ENCODE measurements at places on chromosomes 4 and X. TPM values are rescaled to one million over a fixed set of nuclear protein-coding genes. Genes with fewer than 3 reads are reported as not detected.

GRCh38 chr4:86934147-86934770 lies 552 bp upstream of the AFF1 start:
- peak overlapping the region; percentile 95 for H3K4me3 ChIP-seq
- no peaks in the 10 kb centered on the region for H3K36me3 ChIP-seq
- H3K4me1 ChIP-seq: no peaks in the 10 kb centered on the region
- peak; percentile 40 for DNase-seq
- H3K27me3 ChIP-seq: no peaks in the 10 kb centered on the region
- H3K27ac ChIP-seq: peak overlapping the region; percentile 99

DNA sequence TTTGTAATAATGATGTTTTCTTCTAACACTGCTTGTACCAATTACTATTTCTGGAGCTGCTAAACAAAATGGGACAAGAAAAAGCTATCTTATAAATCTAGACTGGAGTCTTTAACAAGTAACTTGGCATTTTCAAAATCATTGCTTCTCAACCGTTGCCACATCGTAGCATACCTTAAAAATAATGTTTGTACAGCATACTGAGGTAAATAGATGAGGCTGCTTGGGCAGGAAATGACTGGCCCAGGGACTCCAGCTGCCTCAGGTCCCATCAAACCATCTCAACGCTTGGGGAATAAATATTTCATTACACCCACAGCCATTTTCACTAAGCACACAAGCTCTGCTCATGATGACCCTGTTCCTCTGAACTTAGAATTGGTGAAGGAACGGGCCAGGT lies 115.1 kb downstream of the SPANXA1 start:
- DNase-seq: no peak
- H3K36me3 ChIP-seq: no peaks in the 10 kb centered on the region
- H3K4me3 ChIP-seq: no peak overlapping the region
- no peaks in the 10 kb centered on the region for H3K4me1 ChIP-seq
- no peaks in the 10 kb centered on the region for H3K27me3 ChIP-seq

DNA sequence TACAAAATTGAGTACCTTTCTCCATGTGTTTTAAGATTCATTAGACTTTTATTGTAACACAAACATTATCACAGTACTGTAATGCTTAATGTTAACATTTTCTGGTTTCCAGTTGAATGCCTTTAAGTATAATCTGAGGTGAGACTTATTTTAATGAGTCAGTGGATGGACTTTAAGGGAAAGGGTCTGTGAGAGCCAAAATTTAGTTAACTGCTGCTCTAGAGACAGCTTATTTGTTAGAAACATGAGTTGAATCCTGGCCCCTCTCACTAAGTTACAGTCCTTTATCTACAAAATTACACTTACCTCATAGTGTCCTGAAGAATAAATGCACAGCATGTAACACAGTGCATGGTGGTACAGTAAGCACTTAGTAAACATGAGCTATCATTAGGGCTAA lies 66.0 kb downstream of the PGRMC2 start:
- no peak overlapping the region for H3K27ac ChIP-seq
- H3K4me3 ChIP-seq: no peak overlapping the region
- no peak for DNase-seq
- no peaks in the 10 kb centered on the region for H3K4me1 ChIP-seq
- no peaks in the 10 kb centered on the region for H3K27me3 ChIP-seq

DNA sequence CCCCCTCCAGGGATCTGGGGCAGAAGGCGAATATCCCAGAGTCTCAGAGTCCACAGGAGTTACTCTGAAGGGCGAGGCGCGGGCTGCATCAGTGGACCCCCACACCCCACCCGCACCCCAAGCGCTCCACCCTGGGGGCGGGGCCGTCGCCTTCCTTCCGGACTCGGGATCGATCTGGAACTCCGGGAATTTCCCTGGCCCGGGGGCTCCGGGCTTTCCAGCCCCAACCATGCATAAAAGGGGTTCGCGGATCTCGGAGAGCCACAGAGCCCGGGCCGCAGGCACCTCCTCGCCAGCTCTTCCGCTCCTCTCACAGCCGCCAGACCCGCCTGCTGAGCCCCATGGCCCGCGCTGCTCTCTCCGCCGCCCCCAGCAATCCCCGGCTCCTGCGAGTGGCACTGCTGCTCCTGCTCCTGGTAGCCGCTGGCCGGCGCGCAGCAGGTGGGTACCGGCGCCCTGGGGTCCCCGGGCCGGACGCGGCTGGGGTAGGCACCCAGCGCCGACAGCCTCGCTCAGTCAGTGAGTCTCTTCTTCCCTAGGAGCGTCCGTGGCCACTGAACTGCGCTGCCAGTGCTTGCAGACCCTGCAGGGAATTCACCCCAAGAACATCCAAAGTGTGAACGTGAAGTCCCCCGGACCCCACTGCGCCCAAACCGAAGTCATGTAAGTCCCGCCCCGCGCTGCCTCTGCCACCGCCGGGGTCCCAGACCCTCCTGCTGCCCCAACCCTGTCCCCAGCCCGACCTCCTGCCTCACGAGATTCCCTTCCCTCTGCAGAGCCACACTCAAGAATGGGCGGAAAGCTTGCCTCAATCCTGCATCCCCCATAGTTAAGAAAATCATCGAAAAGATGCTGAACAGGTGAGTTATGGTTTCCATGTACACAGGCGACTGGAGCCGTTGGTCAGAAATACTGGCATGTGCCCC lies at the start of gene CXCL1:
Gene CXCL1, plus strand, starts transcription at position 264 of the 926 bp plus-strand sequence. Its CDS starts 78 bp downstream, at position 342.
- H3K4me1 ChIP-seq: no peaks in the 10 kb centered on the region
- peak; percentile 85 for DNase-seq
- no peaks in the 10 kb centered on the region for H3K36me3 ChIP-seq

GRCh38 chr4:21678711-21679110 lies 269.9 kb downstream of the KCNIP4 start:
- no peak overlapping the region for H3K4me3 ChIP-seq
- no peak for DNase-seq
- H3K36me3 ChIP-seq: no peaks in the 10 kb centered on the region
- H3K4me1 ChIP-seq: no peaks in the 10 kb centered on the region
- H3K27ac ChIP-seq: no peak overlapping the region

DNA sequence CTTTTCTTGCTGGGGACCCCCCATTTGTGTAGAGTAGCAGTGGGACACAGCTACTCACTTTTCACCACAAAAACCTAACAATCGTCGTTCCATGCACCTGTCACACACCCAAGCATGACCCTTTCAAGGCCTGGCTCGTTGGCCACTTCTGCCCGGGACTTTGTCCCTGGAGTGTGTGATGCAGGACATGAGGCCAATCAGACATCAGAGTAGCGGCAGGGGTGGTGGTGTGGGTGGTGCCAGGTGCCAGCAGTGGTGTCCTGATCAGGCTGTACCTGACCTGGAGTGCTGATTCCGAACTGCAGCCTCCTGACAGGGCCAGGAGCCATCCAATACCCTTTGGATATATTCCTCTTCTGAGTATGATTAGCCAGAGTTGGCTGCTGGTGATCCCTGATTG lies 23.1 kb upstream of the PROM1 start:
- H3K4me3 ChIP-seq: no peak overlapping the region
- no peak overlapping the region for H3K27ac ChIP-seq
- DNase-seq: no peak
- no peaks in the 10 kb centered on the region for H3K36me3 ChIP-seq
- H3K27me3 ChIP-seq: no peaks in the 10 kb centered on the region

- H3K27me3 ChIP-seq: no peaks in the 10 kb centered on the region
- no peaks in the 10 kb centered on the region for H3K4me1 ChIP-seq
- H3K36me3 ChIP-seq: no peaks in the 10 kb centered on the region
- H3K4me3 ChIP-seq: no peak overlapping the region
- no peak overlapping the region for H3K27ac ChIP-seq
- DNase-seq: peak; percentile 23
Measured at GRCh38 chr4:56731857-56732256, 50.8 kb upstream of the HOPX start.

DNA sequence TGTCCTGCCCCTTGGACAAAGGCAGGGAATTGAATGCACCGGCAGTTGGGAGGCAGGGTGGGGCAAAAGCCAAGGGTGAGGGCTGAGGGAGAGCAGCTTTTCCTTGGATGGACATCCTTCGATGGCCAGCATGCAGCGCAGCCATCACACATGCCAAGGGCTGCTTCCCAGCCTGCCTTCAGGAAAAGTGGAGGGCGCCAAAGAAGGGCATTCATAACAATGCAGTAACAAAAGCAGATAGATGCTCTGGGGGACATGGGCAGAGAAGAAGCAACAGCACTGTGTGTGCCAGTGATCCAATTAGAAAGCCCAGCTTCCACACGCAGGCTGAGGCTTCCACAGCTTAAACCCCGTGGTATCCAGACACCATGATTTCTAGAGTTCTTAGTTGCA lies 71.5 kb downstream of the TSPAN5 start:
- H3K36me3 ChIP-seq: no peaks in the 10 kb centered on the region
- no peak for DNase-seq
- no peaks in the 10 kb centered on the region for H3K4me1 ChIP-seq
- H3K27ac ChIP-seq: no peak overlapping the region
- H3K4me3 ChIP-seq: no peak overlapping the region

SMIM31 gene
- total RNA-seq: 21.0 TPM

Data from colonic mucosa (tissue), 4 donors.